Stimulated activated CD8-positive, alpha-beta memory T cell treated with anti-CD3 and anti-CD28 coated beads, Interleukin-15, amount 100 ng/mL, for 1 hour (primary cell): ENCODE measurements at places on chromosomes 3 and 15.

- no peak for DNase-seq
Observed at GRCh38 chr3:26515351-26515750, 107.2 kb upstream of the LRRC3B start.

GRCh38 chr15:87752250-87752951 lies 504.1 kb downstream of the NTRK3 start:
- DNase-seq, result no peak

DNA sequence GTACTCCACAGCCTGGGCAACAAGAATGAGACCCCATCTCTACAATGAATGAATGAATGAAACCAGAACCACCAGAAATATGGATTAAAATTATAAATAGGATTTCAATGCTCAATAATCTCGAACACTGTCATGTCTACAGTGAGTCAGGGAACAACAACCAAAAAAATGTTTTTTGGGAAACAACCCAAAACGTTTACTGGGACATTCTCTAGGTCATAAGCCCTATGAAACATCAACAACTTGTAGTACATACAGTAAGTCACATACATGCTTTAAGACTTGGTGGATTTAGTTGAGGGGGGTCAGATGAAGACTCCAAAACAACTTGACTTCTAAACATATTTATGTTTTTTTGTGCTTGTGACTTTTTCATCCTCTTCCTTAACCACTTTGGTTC lies 511.2 kb downstream of the FOXP1 start:
- DNase-seq, result no peak

DNA sequence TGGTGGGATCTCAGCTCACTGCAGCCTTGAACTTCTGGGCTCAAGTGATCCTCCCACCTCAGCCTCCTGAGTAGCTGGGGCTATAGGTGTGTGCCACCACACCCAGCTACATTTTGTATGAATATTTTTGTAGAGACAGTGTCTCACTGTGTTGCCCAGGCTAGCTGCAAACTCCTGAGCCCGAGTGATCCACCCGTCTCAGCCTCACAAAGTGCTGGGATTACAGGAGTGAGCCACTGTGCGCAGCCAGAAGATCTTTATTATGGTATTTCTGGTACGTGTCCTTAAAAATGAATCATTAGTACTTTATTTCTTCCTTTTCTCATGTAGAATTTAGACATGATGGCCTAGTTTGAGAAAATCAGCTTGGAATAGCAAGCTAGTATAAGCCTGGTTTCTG lies 153.3 kb downstream of the BCHE start:
- DNase-seq, result no peak

- no peak for DNase-seq
Observed at GRCh38 chr3:104176706-104177105, 1190.0 kb upstream of the ALCAM start.

DNA sequence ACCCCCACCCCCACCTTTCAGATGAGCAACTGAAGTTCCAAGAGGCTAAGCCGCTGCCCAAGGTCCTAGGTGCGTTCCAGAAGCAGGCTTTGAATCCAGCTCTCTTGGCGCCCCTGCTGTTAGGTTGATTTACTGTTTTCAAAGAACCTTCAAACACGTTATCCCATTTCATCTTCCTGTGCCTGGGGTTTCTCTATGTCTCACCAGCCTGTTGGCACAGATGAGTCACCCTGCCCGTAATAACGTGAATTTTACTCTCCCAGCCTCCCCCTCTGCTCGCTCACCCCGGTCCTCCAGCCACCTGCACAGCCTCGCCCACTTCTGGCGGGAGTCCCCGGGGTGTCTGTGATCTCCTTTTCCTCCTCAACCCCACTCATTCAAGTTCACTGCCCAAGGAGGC lies 13.0 kb upstream of the TSEN2 start:
- no peak for DNase-seq

DNA sequence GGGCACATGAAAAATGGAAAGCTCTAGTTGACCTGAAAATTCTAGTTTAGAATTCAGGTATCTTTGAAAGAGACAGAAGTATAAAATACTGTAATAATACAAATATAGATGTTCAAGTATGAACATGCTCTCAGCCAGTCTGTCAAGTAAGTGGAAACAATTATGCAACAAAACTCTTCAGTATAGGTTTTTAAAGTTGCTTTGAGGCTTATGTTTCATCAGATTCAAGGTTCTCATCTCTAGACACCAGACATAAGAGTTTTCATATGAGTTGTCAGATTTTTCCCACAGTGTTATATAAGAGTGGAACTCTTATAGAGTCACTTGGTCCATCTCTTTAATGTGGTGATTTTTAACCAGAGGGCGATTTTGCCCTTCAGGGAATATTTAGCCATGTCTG lies 22.0 kb downstream of the CMSS1 start:
- DNase-seq, result no peak

GRCh38 chr3:52704611-52705437 lies 767 bp downstream of the GLT8D1 start:
- DNase-seq, result no peak

DNA sequence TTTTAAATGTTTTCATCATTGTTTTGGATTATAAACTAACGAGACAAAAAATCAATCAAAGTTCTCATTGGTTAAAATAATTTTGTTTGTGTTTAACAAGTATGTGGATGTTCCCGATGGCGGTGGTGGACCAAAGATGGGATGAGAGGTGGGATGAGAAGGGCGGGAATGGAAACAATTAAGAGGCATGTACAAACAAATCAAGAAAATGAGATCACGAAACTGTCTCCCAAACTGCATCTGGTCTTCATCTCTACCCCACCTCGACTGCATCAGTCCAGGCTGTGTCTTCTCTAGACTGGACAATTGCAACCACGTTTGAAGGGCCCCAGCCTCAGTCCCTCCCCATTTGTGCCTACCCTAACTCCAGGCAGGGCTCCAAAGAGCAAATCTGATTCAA lies 56.1 kb downstream of the SLC12A8 start:
- DNase-seq, result no peak

DNA sequence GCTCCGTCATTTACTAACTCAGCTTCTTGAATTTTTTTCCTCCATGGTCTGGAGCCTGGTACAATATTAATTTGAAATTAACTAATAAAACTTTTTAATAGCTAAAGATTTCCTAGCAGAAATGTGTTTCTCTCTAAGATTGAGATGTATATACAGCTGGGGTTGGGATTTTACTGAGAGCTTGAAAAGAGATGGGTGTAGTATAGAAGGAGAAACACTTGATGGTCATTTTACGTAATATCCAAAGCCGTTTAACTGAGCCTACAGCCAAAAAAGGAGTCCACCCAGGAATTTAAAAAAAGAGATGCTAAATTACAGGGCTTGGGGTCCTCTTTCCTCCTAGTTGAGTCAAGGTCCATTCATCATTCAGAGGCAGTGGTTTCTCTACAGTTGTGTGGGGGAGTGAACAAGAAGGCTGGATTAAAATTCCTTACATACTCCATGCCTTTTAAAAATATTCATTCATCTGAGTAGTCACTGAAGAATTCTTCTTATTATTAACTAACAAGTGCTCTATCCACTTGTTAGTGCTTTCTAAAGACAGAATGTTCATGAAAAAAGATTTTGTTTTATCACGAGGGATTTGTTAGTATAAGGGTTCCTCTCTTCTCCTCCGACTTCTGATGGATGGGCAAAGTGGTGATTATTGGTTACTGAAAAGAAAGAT lies 255.3 kb upstream of the IL12A start:
- no peak for DNase-seq

- no peak for DNase-seq
Observed at GRCh38 chr15:49031804-49032203, 14.4 kb downstream of the SECISBP2L start.

DNA sequence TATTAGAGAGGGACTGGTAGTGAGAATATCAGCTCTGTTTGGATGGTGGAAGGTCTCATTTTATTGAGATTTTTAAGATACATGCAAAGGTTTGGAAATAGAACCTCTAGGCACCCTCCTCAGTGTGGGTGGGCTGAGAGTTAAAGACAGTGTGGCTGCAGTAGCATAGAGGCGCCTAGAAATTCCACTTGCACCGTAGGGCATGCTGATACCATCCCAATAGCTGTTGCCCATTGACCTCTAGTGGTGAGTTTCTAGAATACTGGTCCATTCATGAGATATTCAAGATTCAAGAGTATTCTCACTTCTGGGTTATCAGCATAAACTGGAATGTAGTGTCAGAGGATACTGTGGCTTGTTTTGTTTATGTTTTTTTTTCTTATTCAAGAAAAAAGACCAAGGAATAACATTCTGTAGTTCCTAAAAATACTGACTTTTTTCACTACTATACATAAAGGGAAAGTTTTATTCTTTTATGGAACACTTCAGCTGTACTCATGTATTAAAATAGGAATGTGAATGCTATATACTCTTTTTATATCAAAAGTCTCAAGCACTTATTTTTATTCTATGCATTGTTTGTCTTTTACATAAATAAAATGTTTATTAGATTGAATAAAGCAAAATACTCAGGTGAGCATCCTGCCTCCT lies 87.2 kb downstream of the TGFBR2 start:
- no peak for DNase-seq

GRCh38 chr3:135018149-135018923 lies 223.3 kb downstream of the EPHB1 start:
- no peak for DNase-seq

- DNase-seq, result peak; percentile 85
Observed at GRCh38 chr3:122793568-122794416, at the start of gene HSPBAP1. HSPBAP1 (minus strand) TSS chr3:122793831; CDS start chr3:122793680, 151 bp downstream.

GRCh38 chr3:39086144-39086543 lies 21.3 kb downstream of the GORASP1 start:
- DNase-seq, result no peak

GRCh38 chr3:195060217-195060481 lies 210.8 kb downstream of the XXYLT1 start:
- DNase-seq, result no peak

GRCh38 chr3:67655364-67656121 lies 1.1 kb upstream of the SUCLG2 start:
- DNase-seq, result peak; percentile 43

GRCh38 chr3:13173186-13173585 lies 100.0 kb upstream of the IQSEC1 start:
- no peak for DNase-seq

GRCh38 chr15:70186152-70186551 lies 88.4 kb upstream of the TLE3 start:
- no peak for DNase-seq

- no peak for DNase-seq
Observed at GRCh38 chr3:115503394-115503793, 119.9 kb upstream of the GAP43 start.

DNA sequence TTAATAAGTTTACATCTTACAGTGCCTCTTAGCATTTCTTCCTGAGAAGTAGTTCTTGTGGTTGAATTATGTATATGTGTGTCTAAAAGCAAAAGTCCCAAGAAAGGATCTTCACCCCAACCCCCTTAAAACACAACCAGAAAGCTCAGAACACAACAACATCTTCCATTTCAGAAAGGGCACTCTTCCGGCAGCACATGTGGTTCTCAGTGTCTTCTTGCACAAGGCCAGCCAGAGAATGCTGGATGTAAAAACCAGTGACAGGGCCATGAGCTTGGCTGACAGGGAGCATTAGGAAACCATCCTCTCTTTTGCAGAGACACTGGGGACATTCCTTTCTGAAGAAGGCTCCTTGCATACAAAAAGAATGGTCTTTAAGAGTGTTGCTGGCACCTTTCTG lies 45.0 kb downstream of the EEFSEC start:
- no peak for DNase-seq

DNA sequence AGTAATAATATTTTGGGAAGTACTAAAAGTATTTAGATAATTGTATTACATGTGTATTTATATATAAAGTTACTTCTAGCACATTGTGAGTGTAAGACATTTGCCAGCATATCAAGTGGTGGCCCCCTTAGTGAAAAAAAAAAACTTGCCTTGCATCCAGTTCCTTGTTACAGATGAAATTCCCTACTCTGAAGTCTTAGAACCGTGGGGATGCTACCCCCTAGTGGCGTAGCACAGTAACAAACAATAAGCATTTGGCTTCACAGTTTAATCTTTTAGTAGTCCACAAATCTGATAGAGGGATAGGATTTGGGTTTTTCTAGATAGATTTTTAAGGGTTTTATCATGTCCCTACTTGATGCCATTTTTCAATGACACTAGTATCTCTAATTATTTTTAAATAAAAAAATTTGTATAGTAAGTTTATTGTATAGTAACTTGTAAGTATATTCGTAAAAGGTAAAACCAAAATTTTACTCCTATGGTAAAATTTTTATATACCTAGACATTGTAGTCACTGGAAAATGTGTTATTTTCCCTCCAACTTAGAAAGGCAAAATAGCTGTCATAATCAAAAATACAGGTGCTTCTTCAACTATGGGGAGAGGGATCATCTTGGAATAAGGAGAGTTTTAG lies 14.3 kb downstream of the SMC4 start:
- peak; percentile 46 for DNase-seq

DNA sequence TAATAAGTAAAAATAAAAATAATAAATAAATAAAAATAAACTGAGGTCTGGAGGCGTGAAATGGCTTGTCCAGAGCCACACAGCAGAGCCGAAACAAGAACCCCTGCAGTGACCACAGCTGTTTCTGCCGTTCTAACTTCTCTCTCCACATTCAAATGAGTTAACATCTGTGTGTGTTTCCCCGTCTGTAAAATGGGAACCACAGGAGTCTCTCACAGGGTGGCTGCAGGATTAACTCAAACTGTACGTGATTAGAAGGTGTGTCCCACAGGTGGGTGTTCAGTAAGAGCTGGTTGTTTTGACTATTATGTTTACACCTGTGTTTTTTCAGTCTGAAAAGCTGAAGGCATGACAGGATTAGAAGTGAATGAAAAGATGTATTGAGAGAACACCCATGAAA lies 27.0 kb upstream of the MUC4 start:
- no peak for DNase-seq

GRCh38 chr15:69337138-69337537 lies 38.4 kb downstream of the PAQR5 start:
- no peak for DNase-seq

DNA sequence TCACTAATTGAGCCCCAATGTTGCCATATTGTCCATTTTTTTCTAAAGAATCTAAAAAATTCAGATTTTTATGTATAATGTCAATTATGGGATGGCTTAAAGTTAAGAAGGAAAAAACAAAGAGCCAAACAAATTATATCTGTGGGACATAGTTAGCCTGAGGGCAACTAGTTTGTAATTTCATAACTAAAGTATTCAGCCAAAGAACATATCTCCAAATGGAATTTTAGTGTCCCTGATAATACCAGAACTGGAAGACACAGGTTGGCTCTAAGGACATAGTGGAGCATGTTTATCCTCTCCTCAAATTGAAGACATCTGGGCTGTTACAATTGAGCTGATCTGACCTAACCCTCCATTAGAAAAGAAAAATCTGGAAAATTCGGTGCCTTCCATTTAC lies 144.2 kb downstream of the IL1RAP start:
- no peak for DNase-seq

GRCh38 chr3:50122661-50123391 lies 32.3 kb upstream of the SEMA3F start:
- DNase-seq, result no peak

- DNase-seq, result no peak
Observed at GRCh38 chr3:132343018-132343612, 25.9 kb downstream of the ACP3 start.
